ENCODE measurements at places on chromosomes 7 and 10. TPM values are rescaled to one million over a fixed set of nuclear protein-coding genes. Genes with fewer than 3 reads are reported as not detected.

DNA sequence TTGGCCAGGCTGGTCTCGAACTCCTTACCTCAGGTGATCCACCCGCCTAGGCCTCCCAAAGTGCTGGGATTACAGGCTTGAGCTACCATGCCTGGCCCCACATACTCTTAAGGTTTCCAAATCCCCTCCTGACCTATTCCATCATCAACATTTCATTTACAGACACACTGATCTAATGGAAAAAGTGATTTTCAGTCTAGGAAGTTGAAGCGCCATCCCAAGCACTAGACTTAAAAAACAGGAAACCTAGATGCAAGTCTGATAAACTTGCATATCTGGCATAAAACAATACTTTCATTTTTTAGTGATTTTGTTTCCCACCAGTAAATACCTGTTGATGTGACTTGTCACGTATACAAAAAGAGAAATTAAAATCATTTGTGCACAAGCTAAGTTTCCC is 44.0 kb downstream of the DNMBP start:
- H3K27me3 ChIP-seq = no peaks in the 10 kb centered on the region
- H3K4me1 ChIP-seq = no peaks in the 10 kb centered on the region
- no peak for DNase-seq
- H3K36me3 ChIP-seq = no peaks in the 10 kb centered on the region

DNA sequence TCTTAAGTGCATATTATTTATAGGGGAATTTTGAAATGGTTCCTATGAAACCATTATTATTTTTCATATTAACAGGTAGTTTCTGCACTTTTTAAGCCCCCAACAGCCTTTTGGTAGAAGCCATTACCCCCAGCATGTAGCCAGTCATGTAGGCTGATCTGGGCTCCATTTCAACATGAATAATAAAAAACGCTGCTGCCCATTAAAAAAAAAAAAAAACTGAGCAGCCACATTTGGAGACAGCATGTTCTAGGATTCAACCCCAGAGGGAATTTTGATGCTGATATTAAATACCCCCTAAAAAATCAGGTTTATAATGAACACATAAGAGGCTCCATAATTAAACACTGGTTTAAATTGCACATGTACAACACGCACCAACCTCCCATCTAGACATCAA is 181.3 kb downstream of the RTKN2 start:
- H3K4me1 ChIP-seq = no peaks in the 10 kb centered on the region
- H3K27ac ChIP-seq = no peak overlapping the region
- no peaks in the 10 kb centered on the region for H3K27me3 ChIP-seq
- DNase-seq = no peak

GRCh38 chr7:138838166-138838565 is 40.2 kb upstream of the ATP6V0A4 start:
- no peaks in the 10 kb centered on the region for H3K36me3 ChIP-seq
- H3K27ac ChIP-seq = no peak overlapping the region
- no peak for DNase-seq

- no peak overlapping the region for H3K27ac ChIP-seq
- H3K4me1 ChIP-seq = no peaks in the 10 kb centered on the region
- no peaks in the 10 kb centered on the region for H3K36me3 ChIP-seq
- peak; percentile 19 for DNase-seq
- no peaks in the 10 kb centered on the region for H3K27me3 ChIP-seq
These were observed 701.4 kb upstream of the COBL start for GRCh38 chr7:52017802-52018679.

- no peak overlapping the region for H3K27ac ChIP-seq
These were observed 214.4 kb upstream of the KIAA1217 start for GRCh38 chr10:23994459-23995046.

Gene SLIT1
- 0.09 TPM for total RNA-seq

Gene NXPH1
- total RNA-seq = 0.07 TPM
